ENCODE measurements at places on chromosomes 12 and 14.

DNA sequence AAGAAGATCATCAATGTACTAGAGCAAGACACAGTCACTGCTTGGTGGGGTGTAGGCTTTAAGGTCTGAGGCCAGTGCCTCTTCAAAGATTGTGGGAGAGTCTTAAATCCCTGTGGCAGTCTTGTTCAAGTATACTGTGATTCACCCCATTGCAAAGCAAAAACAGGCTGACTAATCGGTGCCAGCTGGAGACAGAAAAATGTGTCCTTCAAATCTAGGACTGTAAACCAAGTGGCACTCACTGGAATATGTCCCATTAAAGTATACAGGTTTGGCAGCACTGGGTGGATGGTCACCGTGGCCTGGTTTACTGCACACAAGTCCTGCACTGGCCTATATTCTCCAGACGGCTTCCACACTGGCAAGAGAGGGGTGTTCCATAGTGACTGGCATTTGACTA, 1315.3 kb downstream of the TMEM121 start:
- DNase-seq = no peak

DNA sequence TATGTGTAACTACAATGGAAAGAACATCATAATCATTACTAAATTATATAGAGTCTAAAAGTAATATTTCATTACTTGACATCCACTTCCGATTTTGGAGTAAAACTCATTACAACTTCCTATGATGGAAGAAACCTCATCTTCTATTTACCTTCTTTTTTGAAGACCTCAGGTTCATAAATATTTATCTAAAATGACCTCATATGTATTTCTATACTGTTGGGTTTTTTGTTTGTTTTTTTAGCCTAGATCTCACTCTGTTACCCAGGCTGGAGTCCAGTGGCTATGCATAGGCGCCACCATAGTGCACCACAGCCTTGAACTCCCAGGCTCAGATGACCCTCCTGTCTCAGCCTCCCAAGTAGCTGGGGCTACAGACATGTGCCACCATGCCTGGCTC, 39.9 kb upstream of the BMAL2 start:
- no peak for DNase-seq

- DNase-seq = no peak
These were observed 170.2 kb upstream of the FOXG1 start for GRCh38 chr14:28596391-28596790.

DNA sequence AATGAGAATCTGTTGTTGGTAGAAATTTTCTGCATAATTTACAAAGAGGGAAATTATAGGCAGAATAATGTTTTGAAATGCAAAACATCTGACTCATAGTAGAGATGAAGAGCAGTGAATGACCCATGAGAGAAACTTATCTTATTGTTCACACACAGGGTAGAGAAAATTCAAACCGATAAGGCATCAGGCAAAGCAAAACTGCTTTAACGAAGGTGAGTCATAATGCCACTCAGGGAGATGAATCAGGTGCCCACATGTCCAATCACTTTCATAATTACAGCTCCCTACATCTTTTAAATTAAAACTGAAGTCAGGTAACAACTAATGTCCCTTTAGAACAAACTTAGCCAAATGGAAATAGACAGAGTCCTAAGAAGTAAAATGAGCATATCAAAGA, 265.6 kb upstream of the GARIN6 start:
- no peak for DNase-seq

DNA sequence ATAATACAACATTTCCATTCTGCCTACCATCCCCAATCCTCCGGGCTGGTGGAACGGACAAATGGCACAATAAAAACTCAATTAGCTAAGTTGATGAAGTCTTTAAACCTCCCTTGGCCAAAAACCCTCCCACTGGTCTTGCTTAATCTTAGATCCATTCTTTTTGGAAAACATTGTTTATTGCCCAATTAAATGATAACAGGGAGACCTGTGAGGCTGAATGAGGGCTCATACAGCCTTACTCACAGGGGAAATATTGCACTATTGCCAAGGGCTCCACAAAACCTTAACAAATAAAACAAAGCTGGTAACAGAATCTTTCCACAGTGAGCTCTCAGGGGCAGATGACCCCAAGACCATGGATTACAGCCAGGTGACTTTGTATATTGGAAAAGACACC, 7.8 kb upstream of the PSMC1 start:
- no peak for DNase-seq

DNA sequence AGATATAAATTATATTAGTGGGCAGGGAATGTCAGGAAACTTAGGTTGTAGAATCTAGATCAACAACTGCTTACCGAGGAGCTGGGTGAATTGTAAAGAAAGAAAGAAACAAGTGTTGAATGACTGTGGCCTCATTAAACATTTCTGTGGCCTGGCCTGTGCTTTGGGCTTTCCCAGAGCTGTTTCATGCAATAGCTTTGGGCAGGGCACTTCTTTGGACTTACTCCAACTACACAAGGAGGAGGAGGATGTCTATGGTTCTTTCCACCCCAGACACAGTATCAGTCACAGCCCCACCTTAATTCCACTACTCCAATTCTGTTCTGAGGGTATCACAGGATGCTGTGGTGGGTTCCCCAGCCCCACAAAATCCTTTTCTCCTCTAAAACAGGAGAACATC, 38.0 kb downstream of the DPF3 start:
- DNase-seq = no peak

DNA sequence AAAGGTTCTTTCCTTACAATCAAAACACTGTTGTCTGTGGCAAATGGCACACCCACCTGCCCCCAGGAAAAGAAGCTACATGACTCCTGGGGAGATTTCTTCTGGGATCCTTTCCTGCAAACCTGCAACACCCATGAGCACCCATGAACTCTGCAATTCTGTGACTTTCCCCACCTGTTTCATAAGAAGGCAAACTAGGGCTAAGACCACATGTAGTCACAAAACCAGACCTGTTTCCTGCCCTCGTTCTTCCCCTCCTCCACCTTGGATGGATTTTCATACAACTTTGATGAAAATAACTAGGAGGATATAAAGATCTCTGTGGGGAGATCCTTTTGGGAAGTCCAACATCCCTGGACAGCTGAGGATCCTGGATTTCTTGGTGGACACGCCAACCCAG, 1084.7 kb downstream of the BCL11B start:
- DNase-seq = no peak

DNA sequence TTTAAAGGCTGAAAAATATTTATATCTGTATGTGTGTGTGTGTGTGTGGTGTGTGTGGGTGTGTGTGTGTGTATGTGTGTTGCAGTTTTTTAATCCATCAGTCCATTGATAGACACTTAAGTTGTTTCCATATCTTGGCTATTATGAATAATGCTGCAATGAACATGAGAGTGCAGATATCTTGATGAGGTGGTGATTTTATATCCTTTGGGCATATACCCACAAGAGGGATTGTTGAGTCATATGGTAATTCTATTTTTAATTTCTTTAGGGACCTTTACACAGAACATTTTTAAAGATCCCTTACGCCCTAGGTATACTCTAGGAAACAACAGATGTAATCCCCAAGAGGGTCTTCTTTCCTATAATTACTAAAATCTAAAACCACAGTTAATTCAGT, 154.5 kb upstream of the CLEC14A start:
- DNase-seq = no peak

GRCh38 chr14:102007916-102008418, 43.6 kb downstream of the DYNC1H1 start:
- no peak for DNase-seq

- DNase-seq = no peak
These were observed 115.2 kb upstream of the BCAT1 start for GRCh38 chr12:25063873-25064628.

GRCh38 chr12:50057000-50057841, at the start of gene ASIC1:
Gene ASIC1, plus strand, starts transcription at chr12:50057596. Its CDS starts 1,171 bp downstream, at chr12:50058767.
- no peak for DNase-seq

DNA sequence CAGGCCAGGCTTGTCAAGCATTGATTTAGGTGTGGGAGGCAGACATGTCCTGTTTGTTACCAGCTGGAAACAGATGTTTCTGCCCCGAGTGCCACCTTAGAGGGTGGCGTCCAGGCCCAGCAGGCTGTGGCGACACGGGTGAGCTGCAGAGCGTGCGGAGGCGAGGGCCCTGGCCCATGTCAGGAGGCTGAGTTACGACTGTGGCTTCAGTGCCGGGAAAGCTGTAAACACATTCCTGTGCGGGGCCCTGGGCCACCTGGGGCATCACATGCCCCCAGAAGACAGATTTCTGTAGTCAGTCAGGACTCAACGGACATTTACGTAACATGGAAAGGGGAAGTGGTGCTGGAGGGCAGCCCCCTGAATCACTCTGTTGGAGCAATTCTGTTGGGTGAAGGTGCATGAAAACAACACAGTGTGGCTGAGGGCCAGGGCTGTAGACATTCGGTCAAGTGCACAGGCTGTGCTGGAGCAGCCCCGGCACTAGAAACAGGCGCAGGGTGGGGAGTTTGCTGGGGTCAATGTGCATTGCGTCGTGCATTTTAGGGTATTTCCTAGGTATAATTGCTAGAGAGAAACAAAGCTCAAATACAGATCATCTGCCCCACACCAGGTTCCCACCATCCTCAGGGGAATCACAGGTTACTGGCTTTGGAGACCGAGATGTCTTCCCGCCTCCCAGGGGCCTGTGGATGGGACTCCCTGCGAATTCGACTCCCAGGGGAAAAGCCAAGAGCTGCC, 291.8 kb downstream of the TMEM121 start:
- no peak for DNase-seq

- DNase-seq = no peak
These were observed 42.1 kb upstream of the FAM222A start for GRCh38 chr12:109671502-109671901.

- no peak for DNase-seq
These were observed 202.2 kb downstream of the MON2 start for GRCh38 chr12:62668782-62669181.

DNA sequence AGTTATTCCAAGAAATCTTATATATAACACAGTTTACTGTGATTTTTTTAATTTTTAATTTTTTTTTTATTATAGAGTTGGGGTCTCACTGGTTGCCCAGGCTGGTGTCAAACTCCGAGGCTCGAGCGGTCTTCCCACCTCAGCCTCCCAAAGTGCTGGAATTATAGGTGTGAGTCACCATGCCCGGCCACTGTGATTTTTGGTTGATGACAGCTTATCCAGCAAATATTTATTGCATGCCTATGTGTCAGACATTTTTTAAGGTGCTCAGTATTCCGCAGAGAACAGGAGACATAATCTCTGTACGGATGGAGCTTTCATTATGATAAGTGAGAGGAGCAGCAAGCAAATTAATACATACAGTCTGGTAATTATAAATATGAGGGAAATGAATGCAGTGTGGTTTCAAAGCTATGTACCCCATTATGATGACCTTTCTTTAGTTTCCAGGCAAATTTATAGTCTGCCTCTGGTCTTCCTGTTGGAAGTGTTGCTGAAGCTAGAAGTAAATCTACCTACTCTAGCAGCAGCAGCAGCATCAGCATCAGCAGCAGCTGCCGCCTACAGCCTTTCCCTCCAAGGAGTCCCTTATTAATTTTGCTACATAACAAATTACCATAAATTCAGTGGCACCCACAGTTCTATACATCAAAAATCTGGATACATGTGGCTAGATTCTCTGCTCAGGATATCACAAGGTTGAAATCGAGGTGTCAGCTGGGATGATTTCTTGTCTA, 32.3 kb downstream of the FRS2 start:
- no peak for DNase-seq

DNA sequence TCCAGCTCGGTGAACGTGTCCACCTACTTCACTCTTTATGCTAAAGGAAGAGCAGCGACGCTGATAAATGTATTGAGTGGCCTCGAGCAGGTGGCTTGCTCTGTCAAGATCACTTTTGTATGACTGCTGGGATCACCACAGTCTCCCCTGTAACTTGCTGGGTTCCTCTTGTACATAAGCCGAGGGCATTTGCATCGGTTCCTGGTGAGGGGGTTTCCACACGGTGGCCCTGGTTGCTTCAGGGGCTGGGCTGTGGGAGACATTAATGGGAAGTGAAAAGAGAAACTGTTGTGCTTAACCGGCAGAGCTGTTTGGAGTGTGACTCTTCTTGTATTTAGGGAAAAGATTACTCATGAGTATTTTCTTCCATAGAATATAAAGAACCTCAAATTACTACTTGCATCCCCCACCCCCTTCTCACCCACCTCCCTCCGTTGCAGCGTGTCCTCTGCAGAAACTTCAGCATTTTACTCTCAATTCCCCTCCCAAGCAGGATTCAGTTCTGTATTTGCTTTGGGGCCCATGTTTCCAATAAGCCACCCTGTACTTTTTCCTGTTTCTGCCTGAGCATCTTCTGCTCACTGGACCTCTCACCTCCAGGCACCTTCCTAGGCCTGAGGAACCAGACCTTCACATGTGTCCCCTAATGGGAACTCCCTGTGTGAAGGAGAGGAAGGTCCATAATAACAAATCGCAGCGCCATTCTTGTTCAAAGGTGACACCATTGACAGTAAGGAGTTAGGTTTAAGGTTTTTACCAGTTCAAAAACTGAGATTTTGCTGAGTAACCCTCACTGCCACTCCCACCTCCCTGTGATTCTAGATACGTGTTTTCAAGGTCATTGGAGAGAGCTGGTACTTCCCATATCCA, 187.0 kb downstream of the ETV6 start:
- DNase-seq = no peak

DNA sequence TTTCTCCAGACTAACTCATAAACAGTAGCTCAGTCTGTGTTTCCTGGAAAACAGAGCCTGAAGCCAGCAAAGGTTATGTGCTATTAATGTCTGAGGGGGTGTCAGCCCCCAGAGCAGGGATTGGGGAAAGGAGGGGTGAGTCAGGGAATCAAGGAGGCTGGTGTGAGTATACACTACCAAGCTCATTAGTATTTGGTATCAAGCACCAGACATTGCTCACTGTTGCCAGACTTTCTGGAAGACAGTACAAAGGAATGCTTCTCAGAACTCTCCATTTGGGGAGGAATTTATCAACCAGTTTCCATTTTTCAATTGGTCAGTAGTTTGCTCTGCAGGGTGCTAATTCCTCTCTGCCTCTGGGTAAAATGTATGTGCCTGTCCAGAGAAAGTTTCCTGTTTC, 443.4 kb downstream of the GLT1D1 start:
- no peak for DNase-seq

DNA sequence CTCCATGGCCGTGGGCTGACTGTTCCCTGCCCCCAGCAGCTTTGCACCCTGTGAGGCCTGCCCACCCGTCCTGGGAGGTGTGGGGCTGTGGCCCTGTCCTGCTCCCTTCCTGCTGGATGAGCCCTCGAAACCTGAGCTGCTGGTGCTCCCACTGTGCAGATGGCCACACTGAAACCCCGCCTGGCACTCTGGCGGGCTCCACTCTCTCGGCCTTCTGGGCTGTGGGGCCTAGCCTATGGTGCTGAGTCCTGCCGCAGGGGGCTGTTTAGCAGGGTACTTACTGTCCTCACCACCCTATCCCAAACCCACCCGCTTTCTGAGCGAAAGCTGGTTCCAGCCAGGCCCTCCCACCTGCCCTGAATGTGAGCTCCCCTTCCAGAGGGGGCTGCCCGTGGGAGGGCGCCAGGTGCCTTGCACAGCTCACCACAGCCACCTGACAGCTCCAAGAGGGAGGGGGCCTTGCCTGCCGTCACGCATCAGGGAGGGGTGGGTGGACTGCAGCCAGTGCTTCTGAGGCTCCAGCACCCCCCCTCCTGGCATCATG, 7.3 kb downstream of the SLC25A47 start:
- no peak for DNase-seq

- no peak for DNase-seq
These were observed 152.7 kb downstream of the DPF3 start for GRCh38 chr14:72740966-72741825.

All from activated CD4-positive, CD25-positive, alpha-beta regulatory T cell (primary cell).